ENCODE measurements at places on chromosomes 2 and 18.

DNA sequence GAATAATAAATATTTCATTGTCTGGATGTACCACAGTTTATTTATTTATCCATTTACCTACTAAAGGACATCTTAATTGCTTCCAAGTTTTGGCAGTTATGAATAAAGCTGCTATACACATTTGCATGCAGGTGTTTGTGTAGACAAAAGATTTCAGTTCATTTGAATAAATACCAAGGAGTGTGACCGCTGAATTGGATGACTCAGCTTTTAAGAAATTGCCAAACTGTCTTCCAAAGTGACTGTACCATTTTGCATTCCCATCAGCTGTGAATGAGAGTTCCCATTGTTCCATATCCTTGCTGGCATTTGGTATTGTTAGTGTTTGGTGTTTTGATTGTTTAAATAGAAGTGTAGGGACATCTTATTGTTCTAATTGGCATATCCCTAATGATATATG is 36.2 kb upstream of the FMNL2 start:
- no peak for DNase-seq

- DNase-seq = no peak
These were observed 157.9 kb downstream of the PXDN start for GRCh38 chr2:1586251-1586922.

DNA sequence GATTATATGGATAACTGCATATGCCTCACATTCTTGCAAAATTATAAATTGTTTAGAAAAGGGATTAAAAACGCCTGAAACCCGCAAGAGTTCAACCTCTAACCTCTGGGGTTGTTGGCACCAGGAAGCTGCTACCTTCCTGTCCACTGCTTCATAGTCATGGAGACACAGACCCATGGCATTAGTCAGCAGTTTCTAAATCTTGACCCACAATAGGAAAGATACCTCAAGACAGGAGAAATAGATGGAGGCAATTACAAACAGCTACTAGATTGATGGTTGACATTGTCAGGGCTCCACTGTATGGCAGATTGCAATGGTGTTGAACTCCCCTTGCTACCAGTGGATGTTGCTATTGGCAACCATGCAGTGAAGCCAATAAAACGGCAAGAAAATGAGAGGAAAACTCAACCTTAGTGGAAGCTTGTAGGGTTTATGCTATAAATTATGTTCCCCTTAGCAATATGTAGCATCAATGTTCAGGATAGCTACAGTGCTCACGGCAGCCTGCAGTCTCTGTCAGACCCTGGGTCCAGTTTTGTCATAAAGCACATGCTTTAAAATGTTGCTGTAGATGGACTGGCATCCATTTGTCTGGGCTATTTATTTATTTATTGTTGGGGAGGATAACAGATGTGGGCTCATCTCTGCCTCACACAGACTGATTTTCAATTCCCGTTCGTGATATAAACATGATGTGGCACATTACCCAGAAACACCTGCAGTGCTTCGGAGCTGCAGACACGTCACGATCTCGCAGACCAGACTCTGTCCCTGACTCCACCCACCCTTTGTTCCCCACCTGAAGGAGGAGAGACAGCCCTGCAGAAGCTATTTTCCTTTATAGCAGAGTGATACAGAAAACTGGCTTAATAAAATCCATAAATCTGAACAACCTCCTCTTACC is 233.4 kb downstream of the AGPS start:
- DNase-seq = no peak

GRCh38 chr2:2926009-2926857 is 451.4 kb downstream of the EIPR1 start:
- DNase-seq = no peak

GRCh38 chr18:11407940-11408339 is 201.5 kb upstream of the SLC35G4 start:
- DNase-seq = no peak

DNA sequence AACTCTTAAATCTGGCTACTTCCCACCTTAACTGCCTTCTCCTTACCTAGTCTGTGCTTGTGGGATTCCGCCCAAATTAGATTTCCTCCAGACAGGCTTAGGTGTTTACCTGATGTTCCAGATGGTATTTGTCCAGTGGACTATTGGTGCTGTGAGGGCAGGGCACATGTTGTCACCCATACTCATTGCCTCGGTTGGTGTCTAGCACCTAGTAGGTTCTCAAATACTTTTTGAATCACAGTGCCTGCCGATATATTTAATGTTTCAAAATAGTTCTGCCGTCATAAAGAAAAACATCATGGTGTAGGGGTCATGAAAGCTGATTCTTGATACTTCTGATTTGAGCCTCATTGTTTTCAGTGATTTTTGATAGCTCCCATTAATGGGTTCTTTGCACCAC is 1.1 kb downstream of the SEPTIN2 start:
- DNase-seq = no peak
